ENCODE measurements at places on chromosomes 6 and 20.
A peak's percentile ranks its signal among the peaks of the same experiment; 100 is the strongest.

DNA sequence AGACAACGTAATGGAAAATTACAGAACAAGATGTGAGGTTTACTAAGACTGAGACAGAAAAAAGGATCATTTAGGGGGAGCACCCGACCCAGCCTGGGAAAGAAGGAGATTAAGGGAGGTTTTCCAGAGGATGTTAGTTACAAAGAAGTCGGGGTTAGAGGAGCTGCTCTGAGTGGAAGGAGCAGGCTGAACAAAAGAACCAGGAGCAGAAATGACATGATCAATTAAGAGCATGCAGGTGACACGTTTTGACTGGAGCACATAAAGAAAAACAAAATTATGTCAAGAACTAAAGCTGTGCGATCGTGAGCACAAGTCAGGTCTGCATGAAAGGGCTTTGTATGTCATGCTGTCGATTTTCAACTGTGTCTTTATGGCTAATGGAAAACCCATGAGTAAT is 417.3 kb upstream of the MARCKS start:
- DNase-seq, result no peak

DNA sequence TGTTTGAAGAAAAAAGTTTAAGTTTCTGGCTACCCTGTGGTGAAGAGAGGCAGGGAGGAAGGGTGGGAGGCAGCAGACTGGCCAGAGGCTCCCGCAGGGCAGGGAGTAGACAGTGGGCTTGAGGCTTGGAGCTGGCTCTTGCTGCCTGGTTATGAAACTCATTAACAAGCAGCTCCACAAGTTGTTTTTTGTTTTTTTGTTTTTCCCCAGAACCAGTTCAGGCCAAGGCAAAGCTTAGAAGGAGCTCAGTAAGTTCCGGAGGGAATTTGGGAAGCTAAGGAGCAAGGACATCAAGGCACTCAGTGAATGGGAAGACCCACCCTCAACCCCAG is 4.0 kb downstream of the DLL1 start:
- DNase-seq, result no peak

- no peak for DNase-seq
Observed at GRCh38 chr6:161961046-161961445, 687.2 kb upstream of the AGPAT4 start.

- DNase-seq, result peak; percentile 14
Observed at GRCh38 chr20:61958773-61959700, 106.6 kb downstream of the TAF4 start.

- DNase-seq, result no peak
Observed at GRCh38 chr6:144027932-144028587, 20.0 kb upstream of the PLAGL1 start.

DNA sequence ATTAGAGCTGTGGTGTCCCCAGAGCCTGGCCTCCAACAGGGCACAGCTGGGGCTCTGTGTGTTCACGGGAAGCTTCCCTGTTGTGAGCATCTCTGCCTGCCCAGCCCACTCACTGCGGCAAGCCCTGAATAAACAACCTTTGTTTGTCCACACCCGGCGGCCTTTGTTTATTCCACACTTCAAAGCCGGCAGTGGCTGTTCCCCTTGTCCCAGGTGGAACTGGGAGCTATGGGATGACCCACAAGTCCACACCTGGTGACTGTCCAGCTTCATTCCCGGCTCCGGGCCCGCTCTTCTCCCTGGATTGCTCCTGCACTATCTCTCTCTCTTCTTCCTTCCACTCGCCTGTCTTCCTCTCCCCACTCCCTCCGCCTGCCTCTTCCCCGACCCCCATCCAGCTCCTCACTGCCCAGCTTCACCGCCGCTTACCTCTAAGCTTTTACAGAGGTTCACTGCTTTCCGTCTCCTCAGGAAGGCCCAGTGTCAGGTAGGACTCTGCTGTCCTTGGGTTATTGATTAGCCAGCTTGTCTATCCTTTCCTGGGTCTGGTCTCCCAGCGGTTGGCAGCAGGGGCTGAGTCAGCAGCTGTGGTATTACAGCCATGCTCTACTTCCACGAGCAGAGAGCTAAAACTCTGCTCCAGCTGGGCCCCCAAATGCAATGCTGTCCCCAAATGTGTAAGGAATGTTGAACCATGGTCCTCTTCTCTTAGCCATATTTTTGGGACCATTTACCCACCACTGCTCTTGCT is 17.8 kb downstream of the DACT2 start:
- DNase-seq, result no peak

GRCh38 chr6:13433709-13434121 is 53.7 kb downstream of the GFOD1 start:
- no peak for DNase-seq

GRCh38 chr20:31719644-31720485 is 2.8 kb downstream of the BCL2L1 start:
- DNase-seq, result peak; percentile 63

GRCh38 chr6:145071836-145072235 is 663.5 kb downstream of the EPM2A start:
- DNase-seq, result peak; percentile 92

DNA sequence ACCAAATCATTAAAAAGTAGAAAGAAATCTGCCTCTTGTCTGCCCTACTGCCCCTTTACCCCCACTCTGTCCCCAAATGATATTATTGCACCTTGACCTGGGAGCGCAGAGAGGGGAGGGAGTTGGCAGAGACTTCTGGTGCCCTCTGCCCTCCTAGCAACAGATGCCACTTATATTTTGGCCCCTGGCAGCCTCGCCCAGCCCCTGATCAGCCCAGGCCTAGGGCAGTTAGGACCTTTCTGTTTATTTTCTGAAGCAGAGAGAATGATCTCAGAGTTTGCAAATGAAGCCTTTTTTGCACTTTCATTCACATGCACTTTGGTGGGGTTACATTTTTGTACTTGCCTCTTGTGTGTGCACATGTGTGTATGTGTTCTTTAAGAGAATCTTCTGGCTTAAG is 8.4 kb upstream of the SGK2 start:
- no peak for DNase-seq

- DNase-seq, result peak; percentile 54
Observed at GRCh38 chr6:29926413-29927274, 15.7 kb upstream of the HLA-A start.

DNA sequence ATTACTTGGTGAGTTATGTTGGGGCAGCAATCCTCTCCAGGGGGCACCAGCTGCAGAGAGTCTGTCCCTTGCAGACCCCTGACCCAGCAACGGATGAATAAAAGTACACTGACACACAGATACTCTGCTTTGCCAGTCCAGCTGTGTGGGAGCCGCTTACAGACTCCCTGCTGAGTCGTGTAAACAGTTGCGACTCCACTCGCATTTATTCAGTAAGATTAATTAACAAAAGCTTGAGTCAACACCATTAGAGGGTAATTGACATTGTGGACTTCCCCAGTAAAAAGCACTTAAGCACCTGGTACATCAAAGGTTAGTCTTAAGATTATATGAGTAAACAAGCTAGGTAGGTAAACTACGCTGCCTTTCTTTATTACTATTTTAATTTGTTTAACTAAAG is 92.0 kb upstream of the TMEM181 start:
- no peak for DNase-seq

GRCh38 chr6:157075549-157076450 is 247.5 kb downstream of the TMEM242 start:
- peak; percentile 51 for DNase-seq

DNA sequence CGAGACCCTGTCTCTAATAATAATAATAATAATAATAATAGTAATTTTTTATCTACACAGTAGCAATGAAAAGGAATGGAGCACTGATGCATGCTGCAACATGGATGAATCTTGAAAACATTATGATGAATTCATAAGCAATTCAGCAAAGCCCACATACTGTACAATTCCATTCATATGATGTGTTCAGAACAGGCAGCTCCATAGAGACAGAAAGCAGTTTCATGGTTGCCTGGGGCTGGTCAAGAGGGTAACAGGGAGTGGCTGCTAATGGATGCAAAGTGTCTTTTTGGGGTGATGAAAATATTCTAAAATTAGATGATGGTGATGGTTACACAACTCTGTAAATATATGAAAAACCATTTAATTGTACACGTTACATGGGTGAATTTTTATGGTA is 43.6 kb downstream of the SLC24A3 start:
- peak; percentile 68 for DNase-seq

GRCh38 chr6:3749067-3749841 is 2.3 kb downstream of the PXDC1 start:
- peak; percentile 25 for DNase-seq

GRCh38 chr6:4296552-4296951 is 161.2 kb upstream of the ECI2 start:
- DNase-seq, result no peak

DNA sequence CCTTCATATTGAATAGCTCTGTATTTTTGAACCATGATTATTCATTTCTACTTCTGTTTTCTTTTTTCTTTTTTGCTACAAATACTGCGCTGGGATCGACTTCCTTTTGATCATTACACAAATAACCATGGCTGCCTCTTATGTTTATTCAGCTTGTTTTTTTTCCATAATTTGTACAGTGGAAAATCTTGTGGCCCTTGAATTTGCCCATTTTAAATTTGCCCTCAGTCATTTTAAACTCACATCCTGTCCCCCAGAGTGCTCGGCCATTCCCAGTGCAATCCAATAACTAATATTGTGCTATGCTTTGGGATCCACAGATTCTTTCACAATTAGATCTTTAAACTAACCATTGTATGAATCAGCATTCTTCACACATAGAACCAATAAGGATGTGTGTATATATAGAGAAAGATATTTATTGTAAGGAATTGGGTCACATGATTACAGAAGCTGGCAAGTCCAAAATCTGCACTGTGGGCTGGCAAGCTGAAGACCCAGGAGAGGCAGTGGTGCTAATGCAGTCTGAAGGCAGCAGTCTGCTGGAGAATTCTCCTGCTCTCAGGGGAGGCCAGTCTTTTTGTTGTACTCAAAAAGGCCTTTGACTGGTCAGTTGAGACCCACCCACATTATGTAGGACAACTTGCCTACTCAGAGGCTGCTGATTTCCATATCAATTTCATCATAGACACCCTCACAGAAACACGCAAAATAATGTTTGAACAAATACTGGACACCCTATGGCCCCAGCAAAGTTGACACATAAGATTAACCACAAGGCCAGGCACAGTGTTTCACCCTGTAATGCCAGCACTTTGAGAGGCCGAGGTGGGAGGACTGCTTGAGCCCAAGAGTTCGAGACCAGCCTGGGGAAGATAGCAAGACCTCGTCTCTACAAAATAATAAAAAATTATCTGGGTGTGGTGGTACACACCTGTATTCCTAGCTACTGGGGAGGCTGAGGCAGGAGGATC is 147.1 kb downstream of the MTHFD1L start:
- DNase-seq, result peak; percentile 54
